ENCODE measurements at places on chromosomes 12 and 14.
A peak's percentile ranks its signal among the peaks of the same experiment; 100 is the strongest.

DNA sequence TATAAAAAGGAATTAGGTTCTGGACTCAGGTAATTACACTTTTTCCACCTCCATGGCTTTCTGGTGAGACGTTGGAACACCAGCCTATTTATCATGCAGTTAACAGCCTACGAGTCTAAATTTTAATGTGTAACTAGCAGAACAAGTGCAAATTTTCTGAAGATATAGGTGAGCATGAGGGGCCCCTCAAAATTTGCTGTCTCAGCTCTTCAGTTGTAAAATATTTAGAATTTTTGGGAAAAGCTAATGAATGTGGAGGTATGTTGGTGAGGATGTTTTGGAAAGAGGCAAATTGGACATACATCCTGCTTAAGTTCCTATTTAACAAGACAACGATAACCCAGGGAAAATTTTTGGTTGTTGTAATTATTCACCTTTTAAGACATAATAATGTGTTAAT lies 25.3 kb upstream of the BCAT1 start:
- DNase-seq: no peak

DNA sequence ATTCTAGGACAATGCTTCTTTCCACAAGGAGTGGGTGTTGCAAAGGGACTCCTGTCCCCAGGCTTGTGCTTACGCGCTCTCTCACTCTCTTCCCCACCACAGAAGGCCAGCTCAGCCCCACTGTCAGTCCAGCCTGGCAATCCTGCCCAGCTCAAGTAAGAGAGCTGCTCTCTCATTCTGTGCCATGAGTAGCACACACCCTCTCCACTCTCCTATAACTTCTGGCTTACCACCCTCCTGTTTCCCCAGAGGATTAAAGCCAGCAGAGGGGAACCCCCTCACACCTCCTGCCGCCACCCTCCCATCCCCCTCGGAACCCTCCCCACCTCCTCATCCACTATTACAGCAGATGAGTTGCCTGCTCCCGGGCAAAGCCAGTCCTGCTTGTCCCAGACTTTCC lies 17.1 kb downstream of the NCKAP5L start:
- DNase-seq: no peak

DNA sequence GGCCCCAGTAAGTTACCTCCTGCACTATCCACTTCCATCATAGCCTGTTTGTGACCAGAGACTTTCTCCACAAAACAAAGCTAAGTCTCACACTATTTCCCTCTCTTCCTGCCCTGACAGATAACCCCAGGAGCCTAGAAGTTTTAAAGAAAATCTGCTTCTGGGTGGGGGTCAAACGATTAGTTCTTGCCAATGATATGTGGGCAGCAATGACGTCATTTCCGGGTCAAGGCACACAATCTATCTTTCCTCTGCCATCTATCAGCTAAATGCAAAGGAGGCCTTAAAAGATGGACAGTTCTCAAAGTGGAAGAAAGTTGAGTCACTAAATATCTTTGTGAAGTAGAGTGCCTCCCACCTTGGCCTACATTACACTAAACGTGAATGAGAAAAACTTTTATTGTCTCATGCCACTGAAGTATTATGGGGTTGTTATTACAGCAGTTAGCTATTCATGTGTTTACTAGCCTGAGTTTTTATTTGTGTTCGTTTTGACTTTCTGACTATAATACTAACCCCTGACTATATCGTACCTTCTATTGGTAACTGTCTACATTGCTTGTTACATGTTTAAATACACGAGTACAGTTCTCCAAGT lies 86.2 kb downstream of the DENND5B start:
- no peak for DNase-seq

GRCh38 chr12:41213648-41214047 lies 25.5 kb downstream of the PDZRN4 start:
- no peak for DNase-seq

DNA sequence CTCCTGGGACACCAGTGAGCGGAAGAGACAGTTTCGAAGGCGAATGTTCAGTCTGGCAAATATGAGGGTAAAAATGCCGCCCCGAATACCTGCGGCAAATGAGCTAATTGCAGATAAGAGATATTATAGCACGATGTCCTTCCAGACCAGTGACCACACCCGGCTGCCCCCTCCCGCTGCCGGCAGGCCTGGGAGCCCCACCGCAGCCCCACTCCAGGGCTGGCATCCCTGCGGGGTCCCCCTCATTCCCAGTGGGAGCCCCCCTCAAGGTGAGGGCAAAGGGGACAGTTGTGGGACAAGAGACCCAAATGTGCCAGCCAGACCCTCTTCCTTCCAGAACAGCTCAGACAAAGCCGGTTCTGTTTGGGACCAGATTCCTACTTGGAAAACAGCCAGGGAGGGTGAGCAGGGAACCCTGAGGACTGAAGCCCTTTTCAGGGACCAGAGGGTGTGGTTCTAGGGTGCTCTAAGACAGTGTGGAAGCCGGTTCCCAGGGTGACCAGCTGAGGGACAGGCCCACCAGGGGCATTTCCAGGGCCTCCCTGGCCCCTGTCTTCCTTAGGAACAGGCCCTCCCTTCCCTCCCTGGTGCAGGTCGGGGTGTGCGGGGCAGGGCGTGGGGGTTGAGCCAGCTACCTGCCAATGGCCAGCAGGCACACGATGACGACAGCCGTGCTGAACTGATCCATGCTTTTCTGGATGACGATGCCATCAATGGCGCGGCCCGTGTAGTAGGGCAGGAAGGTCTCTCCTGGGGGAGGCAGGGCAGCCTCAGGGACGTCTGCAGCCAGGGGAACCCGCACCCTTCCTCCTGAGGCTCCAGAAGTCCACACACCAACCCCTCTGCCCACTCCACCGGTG lies 16.2 kb downstream of the ABCB9 start:
- DNase-seq: no peak

DNA sequence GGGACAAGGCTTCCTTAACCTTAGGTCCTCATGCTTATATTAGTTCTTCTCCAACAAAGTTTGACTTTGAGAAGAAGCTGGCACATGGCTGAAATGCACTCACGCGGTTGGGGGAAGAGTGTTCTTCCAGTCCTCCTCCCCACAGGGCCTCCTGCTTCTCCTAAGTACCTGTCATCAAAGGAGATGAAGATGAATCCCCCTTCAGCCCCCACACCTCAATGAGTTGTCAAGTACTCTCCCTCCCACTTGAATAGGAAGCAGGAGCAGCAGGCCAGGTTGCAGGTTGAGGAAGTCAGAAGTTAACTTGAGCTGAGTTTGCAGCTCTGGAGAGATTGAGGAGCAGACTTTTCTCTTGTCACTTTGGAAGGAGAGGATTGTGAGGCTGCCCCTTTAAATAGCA lies 2.9 kb upstream of the PDE1B start:
- no peak for DNase-seq

DNA sequence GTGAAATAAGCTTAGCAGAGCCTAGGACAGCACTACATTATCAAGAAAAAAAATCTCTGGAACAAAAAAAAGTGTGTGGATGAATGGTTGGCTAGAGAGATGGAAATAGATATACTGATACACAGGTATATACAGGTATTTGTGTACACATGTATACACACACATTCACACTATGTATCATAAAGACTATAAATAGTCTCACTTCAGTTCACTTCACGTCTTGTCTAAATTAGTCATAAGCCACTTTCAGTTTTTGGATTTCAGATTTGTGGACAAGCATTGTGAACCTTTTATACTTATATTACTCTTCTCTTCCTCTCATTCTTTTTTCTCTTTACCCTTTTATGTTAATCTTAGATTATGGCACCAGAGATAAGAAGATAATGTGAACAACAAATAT lies 41.8 kb upstream of the SLC6A15 start:
- no peak for DNase-seq

- DNase-seq: no peak
Measured at GRCh38 chr14:44963775-44964380, 1.9 kb downstream of the TOGARAM1 start.

- no peak for DNase-seq
Measured at GRCh38 chr12:105252901-105253300, 16.9 kb upstream of the APPL2 start.

DNA sequence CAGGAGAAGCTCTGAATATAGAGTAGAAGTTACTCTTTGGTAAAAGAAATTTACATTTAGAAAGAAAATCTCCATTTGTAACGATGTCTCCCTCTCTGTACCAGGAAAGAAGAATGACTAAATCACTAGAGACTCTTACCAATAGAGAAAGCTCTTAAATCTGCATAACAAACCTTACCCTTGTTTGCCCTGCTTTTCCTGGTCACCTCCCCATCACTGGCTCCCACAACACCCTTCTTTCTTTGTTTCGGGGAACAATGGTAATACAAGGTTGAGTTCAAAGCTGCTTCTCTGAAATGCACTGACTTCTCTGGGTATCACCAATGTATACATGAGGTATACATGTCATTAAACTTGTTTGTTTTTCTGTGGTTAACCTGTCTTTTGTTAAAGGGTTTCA lies 351.1 kb upstream of the FLRT2 start:
- no peak for DNase-seq

DNA sequence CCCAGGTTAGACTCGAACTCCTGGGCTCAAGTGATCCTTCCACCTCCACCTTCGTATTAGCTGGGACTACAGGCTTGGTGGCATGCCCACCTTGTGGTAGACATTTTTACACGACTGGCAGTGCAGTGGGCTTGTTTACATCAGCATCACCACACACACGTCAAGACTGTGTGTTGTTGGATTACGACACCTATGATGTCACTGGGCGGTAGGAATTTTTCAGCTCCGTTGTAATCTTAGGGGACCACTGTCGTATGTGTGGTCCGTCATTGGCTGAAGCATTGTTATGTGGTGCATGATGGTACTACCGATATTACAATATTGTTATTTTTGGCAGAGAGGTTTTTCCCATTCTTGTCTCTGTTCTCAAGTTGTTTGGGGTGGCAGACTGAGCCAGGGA lies 50.7 kb downstream of the TSPAN9 start:
- no peak for DNase-seq

DNA sequence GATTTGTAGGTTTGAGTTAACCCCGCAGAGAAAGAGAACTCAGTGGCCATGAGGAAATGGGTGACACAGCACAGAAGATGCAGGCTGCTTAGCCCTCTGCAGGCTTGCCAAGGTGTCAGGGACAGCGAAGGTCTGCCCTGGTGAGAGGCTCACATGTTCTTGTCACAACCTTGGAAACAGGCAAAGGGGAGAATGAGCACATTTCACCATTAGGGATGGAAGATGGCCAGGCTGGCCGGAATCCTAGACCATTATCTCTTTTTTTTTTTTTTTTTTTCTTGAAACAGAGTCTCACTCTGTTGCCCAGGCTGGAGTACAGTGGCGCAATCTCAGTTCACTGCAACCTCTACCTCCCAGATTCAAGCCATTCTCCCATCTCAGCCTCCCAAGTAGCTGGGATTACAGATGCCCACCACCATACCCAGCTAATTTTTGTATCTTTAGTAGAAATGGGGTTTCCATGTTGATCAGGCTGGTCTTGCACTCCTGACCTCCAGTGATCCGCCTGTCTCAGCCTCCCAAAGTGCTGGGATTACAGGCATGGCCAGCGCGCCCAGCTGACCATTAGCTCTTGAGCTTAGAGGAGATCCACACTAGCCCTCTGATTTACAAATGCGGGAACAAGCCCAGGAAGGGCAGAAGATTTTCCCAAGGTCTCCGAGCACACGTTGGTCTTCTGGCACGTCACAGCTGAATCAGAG lies 34.6 kb downstream of the LTBP2 start:
- DNase-seq: no peak

DNA sequence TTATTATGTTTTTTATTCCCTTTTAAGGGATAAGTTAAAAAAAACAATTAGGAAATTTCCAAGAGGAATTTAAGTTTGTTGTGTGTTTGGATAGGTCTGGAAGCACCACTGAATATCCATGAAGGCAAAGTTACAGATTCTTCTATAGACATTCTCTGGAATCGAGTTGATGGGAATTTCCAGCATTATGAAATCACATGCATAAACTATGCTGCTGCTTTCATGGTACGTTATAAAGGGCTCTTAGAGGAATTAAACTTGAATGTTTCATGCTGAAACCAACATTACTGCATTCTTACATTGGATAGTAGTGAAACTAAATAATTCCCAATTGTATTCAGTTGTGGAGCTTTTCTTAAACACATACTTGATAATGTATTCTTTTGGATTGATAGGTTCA lies 21.5 kb upstream of the PTPRQ start:
- no peak for DNase-seq

DNA sequence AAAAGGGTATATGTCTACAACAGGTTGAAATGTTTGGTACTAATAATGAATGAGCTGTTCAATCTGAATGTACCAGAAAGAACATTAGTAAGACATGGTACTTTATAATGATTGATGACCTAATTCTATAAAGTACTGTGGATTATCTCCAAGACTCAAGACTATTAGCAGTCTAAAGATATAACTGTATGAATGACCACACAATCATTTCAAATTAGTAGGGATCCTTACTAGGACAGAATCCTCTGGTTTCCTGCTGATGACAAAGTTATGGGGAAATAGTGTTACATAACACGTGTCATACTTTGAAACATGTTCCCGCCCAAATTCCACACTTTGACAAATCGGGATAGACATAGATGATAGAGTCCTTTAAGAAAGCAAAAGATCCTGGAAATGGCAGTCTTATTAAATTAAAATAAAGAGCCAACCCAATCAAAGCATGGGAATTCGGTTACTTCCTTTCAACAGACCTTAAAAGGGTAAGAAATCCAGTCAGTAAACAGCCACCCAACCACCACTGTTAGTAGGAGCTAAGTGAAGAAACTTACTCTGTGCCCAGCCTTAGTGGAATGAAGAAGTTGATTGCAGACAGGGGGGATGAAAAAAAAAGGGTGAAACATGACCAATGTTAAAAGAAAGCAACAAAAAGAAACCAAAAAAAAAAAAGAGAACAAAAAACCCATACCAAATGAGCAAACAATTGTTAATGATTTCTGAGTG lies 2.8 kb downstream of the VPS29 start:
- no peak for DNase-seq

- no peak for DNase-seq
Measured at GRCh38 chr12:71587012-71587411, 76.6 kb downstream of the ZFC3H1 start.

DNA sequence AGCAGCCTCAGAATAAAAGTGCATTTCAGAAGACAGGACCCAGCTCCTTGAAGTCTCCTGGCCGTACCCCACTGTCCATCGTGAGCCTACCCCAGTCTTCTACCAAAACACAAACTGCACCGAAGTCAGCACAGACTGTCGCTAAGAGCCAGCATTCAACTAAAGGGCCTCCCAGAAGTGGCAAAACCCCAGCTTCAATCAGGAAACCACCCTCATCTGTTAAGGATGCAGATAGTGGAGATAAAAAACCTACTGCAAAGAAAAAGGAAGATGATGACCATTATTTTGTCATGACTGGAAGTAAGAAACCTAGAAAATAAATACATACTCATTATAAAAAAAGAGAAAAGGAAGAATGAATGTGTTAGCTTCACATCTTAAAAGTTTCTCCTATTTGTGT lies 51.1 kb downstream of the GAS2L3 start:
- peak; percentile 13 for DNase-seq
